Putamen (tissue), 1 donor: ENCODE measurements at places on chromosomes 3 and 15.
A peak's percentile ranks its signal among the peaks of the same experiment; 100 is the strongest.

DNA sequence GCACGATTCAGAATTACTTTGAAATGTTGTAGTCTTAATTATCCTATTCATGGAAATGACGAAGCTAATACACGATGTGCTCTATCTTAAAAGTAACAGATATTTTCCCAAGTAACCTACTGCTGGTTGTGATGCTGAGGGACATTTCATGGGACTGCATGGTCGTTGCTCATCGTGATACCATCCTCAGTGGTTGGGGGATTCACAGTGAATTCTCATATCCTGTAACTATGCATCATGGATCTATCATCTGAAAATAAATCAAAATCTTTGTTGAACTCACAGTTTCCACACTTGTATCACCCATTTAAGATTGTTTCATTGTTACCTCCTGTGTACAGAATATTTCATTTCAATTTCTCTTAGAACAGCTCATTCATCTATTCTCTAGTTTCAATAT, 84.7 kb downstream of the OPA1 start:
- DNase-seq = no peak

- DNase-seq = no peak
These were observed 203.1 kb downstream of the MINAR1 start for GRCh38 chr15:79635149-79635771.

DNA sequence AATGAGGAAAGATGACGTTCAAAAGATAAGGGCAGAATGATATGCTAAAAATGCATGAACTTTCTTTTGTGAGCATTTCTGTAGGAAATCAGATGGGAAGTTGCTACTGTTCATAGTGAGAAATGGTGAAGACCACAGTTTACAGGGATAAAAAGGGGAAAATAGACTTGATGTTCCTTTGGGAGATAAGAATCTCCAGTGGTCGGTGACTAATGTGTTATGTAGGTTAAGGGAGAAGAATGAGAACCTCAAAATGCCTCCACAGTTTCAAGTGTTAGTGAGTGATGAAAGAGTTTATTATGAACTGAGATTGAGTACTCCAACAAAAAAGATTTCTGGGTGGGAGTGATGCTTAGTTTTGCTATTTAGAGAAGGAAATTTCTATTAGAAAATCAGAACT, 247.2 kb downstream of the LSAMP start:
- no peak for DNase-seq

- no peak for DNase-seq
These were observed 81.1 kb downstream of the RAD18 start for GRCh38 chr3:8882171-8882593.

DNA sequence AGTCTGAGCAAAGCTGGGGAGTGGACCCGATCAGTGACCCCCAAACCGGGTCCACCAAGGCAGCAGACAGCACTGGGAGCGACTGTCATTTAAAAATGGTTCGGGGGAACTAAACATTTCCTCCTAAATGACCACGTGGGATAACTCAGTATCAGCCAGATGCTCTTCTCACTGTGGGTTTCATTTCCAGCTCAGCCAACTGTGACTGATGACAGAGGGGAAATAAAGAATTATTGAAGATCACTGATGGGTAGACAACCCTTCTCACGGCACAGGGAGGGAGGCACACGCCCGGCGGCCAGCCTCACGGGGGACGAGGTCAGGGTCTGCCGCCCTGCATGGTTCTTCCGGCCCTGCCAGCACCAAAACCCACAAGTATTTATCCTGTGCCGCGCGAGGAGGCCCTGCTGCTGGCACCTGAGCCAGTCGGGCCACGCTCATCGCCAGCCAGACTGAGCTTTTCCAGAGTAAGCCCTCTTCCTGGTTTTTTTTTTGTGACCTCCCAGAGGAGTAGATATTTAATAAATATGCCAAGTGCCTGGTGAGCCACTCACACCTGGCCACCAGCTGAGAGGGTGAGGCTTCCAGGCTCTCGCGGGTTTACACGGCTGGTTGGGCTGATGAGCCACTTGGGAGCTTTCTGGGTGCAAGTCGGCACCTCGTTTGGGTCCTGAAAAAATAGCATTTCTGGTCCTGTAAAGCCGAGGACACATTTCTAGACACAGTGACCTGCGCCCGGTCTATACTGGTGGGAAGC, 6.2 kb downstream of the MELTF start:
- no peak for DNase-seq

- DNase-seq = no peak
These were observed 320.5 kb upstream of the UMPS start for GRCh38 chr3:124409650-124410275.

DNA sequence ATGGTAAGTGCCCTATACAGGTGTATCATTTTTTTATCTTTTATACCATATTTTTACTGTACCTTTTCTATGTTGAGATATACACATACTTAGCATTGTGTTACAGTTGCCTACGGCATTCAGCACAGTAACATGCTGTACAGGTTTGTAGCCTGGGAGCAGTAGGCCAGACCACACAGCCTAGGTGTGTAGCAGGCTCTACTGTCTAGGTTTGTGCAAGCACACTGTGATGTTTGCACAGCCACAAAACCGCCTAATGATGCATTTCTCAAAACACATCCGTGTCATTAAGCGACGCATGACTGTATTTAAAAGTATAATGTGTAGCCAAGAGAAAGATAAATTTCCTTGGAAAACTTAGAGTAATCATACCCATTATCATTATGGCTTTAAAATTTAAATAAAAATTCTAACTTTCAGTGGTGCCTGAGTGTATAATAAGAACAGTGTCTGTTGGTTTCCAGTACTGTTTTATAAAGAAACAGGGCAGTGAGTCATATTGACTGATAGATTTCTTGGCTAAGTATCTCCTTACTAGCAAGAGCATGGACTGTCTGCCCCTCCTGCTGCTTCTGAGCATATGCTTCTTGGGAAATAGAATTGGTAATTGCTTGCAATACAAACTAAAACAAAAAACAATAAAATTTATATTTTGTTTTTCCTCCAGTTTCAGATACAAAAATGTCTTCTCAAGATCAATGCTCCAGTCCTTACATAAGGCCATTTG, 18.3 kb downstream of the CALML4 start:
- no peak for DNase-seq

GRCh38 chr3:39850716-39851032, 41.3 kb downstream of the MYRIP start:
- DNase-seq = no peak

DNA sequence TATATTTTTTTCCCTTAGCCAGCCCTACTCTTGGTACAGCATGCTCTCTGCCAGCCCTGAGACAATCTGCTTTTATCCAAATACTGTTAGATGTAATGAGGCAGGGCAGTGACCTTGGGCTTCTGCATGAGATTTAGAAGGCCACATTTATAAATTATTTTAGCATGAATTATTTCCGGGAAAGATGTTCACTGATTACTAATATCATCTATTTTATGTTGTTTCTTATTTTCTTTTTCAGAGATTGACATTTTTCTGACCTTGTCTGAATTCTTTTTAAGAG, 23.1 kb downstream of the CRTC3 start:
- no peak for DNase-seq

GRCh38 chr15:79677241-79677640, 219.6 kb downstream of the MTHFS start:
- DNase-seq = no peak

DNA sequence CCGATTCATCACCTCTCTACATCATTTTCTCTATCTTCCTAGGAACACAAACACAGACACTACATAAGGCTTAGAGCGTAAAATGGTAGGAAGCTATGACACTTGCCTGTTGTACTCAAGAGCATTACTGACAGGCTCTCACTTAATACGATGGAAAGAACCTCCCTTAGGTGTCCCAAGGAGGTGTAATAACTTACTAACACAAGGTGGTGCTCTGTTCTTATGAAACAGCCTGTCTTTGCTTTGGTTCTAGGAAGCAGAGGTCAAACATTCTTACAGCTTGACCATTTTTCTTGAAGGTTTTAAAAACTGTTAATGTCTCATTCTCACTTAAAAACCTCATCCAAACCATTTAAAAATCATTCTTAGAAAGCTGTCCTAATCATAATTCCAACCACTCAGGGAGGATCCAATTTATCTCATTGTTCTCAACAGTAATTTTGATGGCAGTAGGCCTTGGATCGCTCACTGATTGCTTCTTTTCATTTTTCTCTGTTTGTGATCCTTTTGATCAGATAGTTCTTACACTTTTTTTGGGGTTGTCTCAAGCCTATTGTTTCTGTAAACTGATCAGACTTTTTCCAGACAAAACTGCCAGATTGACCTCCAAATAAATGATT, 317.8 kb upstream of the AGTR1 start:
- peak; percentile 20 for DNase-seq

- no peak for DNase-seq
These were observed 18.5 kb upstream of the C3orf62 start for GRCh38 chr3:49295489-49296058.

DNA sequence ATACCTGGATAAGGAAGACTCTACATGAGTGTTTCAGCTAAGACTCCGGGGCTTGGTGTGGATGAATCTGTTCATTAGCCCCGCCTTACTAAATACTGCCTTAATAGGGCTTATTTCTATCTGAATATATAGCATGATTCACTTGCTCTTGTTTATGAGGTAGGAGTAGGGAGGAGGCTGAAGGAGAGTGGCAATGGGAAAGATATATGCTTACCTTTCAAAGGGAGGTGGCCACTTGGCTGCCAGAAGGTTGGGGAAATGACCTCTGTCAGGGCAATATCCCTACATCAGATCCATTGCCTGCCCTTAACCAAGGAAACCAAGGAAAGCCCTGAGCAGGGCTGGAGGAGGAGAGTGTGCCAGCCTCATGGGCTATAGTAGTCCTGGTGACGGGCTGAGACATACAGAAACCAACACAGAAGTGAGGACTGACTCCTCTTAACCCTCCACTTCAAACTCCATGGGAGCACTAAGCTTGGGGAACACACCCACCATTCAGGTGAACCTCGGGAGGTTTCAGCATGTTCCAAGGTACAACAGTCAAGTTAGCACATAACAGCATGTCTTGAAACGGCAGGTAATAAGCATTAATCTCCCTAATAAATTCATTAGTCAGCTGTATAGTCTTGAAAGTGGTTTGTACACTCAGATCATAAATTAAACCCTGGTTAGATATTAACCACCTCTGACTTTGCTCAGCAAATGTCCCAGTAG, 80.1 kb downstream of the EOMES start:
- no peak for DNase-seq

DNA sequence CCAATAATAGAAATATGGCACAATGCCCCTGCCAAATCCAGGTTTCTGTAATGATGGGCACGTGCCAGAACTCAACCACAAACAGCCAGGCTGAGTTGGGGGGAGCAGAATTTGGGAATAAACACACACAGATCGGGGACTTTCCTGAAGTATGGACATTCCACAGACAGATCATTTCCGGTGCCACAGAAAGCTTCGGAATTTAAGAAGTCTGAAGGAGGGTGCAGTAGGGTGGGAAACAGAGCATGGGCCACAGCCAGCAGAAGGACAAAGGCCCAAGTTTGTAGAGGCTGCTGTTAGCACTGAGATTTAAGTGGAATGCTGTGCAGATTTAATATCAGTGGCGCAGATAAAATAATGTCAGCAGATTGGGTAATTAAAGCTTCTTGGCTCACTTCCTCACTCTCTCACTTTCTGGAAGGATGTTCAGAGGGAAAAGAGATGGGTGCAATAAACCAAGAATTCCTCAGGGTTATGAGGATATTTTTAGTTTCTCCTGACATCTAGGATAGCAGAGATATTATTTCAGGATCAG, 67.4 kb downstream of the MYLK start:
- DNase-seq = no peak

GRCh38 chr3:151559736-151560135, 98.9 kb upstream of the IGSF10 start:
- DNase-seq = no peak

- DNase-seq = no peak
These were observed 614 bp upstream of the MINDY2 start for GRCh38 chr15:58770519-58770856.

DNA sequence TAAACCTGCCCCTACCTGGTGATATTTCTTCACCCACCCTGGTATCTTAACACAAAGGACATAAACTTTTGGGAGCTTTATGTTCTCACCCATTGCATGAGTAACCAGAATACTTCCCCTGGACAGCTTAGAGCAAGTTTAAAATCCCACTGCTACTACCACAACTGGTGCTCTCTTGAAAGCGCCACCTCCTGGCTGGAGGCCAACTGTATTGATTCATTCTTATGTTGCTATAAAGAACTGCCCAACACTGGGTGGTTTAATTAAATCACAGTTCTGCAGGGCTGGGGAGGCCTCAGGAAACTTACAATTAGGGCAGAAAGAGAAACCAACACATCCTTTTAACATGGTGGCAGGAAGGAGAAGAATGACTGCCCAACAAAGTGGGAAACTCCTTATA, 592.4 kb downstream of the EPHA3 start:
- DNase-seq = no peak

DNA sequence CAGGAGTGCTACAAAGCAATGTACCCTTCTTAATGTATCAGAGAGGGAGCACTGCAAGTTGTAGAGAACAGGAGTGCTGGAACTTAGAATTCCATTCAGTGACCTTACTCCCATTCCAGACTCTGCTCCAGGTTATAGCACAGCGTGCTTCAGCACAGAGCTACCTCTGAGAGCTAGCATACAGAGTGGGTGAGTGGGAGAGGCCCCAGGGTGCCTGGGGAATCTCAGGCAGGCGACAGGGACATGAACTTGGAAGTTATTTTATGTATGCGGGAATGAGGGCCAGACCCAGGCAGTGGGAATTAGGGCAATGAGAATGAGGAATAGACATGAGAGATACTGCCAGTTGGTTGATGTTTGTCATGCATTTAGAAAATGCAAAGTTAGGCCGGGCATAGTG, 3.7 kb upstream of the KNG1 start:
- no peak for DNase-seq

- no peak for DNase-seq
These were observed 456.0 kb downstream of the TUSC7 start for GRCh38 chr3:117165601-117166051.

DNA sequence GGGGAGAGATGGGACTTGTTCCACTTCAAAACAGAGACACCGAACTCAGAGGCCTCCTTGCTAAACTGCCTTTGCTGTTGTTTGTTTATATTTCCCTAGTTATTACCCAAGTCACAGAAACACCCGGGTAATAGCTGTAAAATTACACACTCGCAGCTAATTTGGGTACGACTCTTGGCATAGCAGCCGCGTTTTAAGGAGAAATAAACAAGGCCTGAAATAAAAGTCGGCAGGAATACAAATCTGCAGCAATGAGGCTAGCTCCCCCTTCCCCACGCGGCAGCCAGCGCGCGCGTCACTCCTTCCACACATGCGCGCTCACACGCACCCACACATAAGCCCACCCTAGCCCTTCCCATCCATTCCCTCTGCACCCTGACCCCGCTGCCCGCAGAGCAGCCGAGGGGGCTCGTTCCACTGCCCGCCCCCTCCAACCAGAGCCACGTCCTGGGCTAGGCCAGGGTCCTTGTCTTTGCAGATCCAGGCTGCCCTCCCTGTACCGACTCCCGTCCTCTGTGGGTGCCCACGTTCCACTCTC, 67.3 kb downstream of the LINGO1 start:
- DNase-seq = no peak
